ENCODE measurements at places on chromosomes 5 and 9.

DNA sequence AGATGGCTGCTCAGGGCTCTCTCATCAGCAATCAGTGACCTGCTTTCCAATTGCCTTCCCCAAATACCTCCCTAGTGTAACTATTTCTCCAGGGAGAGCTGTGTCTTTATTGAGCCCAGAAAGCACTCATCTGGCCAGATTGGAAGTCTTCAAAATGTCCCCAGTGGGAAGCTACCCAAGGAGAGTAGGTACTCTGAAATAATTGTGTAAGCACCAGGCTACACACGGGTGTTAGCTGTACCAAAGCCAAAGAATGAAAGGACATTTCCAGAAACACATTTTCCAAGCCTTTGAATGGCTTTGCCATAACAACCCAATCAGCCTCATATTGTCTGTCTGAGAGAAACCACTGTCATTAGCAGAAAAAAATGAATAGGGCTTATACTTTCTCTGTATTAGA, 318.8 kb downstream of the FAM170A start:
- no peak for DNase-seq

DNA sequence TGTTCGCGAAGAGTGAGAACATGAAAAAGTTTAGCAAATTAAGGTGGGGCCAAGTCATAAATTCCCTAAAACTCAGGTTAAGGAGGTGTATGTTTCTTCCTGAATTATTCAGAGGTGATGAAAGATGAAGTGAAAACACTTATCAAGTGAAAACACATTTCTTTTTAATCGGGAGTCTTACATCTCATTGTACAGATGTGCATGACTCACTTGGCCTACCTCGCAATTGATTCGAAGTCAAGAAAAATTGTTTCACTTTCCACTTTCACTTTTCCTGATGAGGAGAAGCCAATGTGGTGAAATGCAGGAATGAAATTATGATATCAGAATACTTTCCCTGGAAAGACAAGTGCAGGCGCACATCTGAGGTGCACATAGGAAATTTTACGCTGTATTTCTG, 78.7 kb downstream of the SLC25A46 start:
- DNase-seq, result no peak

- DNase-seq, result no peak
Observed at GRCh38 chr5:36704131-36704530, 97.7 kb downstream of the SLC1A3 start.

DNA sequence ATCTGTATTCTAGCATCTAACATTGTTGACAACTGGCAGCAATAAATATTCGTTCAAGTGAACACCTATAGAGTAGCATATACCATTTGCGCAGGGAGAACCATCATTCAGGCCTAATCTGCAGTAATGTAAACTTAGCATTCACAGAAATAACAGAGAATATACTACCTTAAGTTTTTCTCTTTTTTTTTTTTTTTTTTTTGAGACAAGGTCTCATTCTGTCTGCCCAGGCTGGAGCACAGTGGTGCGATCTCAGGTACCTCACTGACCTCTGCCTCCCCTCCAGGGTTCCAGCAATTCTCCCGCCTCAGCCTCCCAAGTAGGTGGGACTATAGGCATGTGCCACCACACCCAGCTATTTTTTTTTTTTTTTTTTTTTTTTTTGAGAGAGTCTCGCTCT, 12.1 kb downstream of the UBAP2 start:
- no peak for DNase-seq

- DNase-seq, result no peak
Observed at GRCh38 chr5:172791286-172791685, 20.3 kb upstream of the DUSP1 start.

Data from activated T-helper 1 cell treated with Interleukin-2 at 50 U/mL for 16 hours (primary cell).